Activated gamma-delta T cell treated with Interleukin-2 at 50 U/mL for 16 hours (primary cell): ENCODE measurements at places on chromosomes 2 and 18.

DNA sequence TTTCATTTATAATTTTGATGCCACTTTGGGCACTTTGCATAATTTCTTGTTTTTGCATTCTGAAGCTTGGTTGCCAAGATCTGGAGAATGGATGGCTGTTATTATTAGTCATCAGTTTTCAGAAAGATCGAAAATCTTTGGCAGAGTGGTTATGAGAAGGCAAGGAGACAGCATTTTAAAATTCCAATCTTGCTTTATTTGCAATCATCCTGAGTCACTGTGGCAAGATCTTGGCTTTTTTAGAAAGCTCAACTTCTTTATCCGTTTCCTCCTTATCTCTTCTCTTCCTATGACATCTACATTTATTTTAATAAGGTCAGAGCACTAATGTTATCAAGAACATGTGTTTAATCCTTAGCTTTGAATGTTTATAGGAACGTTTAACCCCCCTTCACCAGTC, 31.1 kb upstream of the EIF2AK3 start:
- no peak for DNase-seq

DNA sequence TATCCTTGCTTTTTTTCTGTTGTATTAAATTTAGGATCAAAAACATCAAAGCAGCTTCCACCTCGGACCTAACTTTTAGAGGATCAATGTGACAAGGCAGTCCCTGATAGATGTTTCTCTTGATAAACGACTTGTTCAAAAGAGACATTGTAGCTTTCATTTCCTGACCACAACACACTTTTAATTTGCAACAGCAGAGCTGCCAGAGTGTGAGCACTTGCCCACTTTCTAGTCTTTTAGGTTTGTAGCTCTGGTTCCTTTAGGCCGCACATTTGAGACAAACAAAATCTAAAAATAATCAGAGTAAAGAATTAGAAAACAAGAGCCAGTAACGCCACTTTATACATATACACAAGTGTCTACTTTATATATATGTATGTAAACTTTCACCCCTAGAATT, 3.1 kb downstream of the FIGN start:
- DNase-seq: no peak

GRCh38 chr2:133787207-133787606, 218.9 kb upstream of the NCKAP5 start:
- DNase-seq: no peak

DNA sequence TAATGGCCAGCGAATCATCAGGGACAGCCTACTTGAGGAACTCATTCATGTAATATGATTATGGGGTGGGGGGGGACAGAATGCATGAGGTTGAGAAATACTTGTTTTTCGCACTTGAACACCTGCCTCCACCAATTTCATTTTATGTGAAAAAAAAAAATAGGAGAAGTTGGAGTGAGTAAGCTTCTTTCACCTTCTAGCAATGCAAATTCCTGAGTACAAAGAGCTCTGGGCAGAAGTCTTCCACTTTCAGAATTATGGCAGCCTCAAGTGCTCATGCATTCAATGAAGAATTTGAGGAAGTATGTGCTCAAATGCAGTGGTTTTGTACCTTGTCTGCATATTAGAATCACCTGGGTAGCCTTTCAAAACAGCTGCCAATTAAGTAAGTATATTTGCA, 40.1 kb upstream of the GPD2 start:
- DNase-seq: no peak

DNA sequence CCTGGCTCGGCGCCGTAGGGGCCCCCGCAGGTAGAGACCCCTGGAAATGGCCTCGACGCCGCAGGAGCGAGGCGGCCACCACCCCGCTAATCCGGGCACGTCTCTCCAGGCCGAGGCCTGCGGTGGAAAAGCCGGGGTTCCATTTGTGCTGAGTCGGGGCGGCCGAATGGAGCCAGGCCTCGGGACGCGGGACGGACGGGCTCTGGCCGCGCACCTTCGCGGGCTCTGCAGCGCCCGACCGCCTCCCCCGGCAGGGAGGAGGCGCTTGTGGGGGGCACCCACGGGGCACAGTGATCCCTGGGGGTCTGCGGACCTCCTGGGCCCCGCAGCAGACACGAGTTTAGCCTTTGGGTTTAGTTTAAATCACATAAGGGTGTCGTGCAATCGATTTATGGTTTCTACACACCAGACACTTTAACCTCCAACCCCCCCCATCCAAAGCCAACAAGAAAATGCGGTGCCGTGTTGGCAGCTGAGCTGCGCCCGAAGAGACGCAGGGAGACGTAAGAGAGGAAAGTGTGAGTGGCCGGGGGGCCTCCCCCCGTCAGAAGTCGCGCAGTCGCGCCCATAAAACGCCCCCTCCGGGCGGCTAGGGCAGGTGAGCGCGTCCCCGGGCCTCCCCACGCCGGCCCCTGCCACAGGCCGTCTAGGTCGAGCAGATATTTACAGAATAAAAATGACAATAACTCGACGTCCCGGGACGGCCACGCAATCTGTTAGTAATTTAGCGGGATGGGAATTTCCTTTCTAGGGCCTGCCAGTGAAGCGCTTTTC, 1.0 kb upstream of the NFATC1 start:
- DNase-seq: peak; percentile 34

DNA sequence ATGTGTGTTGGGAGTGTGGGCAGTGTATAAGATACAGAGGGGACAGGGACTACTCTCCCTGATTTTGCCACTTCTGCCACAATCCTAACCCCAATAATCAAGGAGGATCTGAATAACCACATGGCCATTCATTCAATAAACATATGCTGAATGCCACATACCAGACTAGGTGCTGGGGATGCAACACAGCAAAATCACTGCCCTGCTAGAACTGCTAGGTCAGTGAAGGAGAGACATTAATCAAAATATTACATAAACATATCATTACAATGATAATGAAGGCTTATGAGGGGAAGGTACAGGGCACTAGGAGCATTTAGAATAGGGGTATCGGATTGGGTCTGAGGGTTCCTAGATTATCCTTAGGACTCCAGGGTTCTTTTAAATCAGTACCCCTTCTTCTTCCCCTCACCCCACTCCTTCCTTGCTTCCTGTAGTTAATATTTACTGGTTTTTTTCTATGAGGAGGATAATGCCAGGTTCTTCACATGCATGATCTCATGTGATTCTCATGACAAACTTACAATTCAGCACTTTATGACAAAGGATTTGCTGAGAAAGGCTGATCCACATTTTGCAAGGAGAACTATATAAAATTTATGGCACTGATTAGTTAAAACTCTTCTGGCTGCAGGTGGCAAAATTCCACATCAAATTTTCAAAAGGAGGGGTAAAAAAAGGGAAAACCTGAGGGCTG, 56.4 kb upstream of the PCBP1 start:
- no peak for DNase-seq

DNA sequence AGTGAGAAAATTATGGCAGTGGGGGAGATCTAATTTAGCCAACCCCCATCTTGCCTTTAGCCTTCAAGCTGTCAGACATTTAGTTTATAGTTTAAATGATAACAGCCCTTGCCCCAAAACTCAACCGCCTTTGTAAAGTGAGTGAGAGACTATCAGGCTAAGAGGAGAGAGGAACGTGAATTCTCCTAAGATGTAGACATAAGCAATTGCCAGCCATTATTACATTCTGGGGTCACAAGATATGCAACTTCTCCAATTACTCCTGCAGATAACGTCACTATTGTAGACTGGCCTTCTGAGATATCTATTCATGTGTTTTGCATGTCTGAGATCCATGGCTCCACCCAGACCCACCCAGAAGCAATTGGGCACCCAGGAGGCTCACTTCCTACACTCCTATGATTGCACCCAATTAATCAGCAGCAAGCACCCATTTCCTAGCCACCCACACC, 307.3 kb downstream of the NBAS start:
- DNase-seq: no peak

DNA sequence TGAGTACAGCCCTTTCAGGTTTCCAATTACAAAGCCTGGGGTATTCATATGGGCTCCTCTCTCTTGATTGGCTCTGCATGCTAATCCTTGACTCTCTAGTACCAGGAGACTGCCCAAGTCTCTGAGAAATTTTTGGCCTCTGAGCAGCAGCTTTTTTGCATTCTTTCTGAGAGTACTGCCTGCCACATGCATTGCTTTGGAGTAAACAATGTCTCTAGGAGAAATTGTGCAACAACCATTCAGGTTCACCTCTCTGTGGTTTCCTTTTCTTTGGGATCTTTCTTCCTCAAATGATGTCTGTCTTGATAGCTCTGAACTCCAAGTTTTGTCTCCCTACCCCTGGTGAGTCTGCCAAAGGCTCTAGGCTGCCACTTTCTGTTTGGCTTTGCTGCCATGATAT, 115.8 kb upstream of the SETBP1 start:
- DNase-seq: no peak

DNA sequence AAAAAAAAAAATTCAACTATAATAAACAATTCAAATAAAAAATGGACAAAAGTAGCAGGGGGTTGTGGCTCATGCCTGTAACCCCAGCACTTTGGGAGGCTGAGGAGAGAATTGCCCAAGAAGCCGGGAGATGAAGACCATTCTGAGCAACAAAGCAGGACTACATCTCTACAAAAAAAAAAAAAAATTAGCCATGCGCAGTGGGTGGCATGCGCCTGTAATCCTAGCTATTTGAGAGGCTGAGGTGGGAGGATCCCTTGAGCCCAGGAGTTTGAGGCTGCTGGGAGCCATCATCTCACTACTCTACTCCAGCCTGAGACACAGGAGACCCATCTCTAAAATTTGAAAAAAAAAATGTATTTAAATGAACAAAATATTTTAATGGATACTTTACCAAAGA, 4.4 kb upstream of the CACNB4 start:
- no peak for DNase-seq

DNA sequence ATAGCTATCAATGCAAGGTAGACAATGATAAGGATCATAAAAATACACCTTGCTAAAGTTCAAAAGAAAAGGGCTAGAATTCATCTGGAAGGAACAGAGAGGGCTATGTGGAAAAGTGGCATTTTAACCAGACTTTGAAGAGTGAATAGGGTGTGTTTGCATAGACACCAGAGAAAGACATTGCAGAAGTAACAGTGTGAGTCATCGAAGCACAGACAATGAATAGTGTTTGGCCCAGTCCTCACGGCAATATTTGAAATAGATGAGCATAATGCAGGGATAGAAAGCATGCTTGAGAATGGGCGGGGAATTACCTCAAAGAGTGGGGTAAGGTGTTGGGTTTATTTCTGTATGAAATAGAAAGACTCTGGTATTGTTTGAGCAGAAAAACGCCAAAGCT, 24.2 kb downstream of the MYT1L start:
- no peak for DNase-seq

DNA sequence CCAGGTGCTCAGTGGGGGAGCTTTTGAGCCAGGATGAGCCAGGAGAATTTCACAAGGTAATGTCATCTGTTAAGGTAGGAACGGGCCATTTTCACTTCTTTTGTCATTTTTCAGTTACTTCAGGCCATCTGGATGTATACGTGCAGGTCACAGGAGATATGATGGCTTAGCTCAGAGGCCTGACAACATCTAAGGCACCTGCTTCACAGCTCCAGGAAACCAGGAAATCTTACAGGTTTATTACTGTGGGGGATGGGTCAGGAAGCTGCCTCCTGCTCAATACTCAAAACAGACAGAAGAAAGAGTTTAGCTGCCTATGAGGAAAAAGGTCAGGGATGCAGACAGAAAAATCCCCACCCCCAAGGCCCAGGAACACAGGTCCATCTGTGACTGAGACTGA, 364.3 kb upstream of the LRP1B start:
- no peak for DNase-seq

DNA sequence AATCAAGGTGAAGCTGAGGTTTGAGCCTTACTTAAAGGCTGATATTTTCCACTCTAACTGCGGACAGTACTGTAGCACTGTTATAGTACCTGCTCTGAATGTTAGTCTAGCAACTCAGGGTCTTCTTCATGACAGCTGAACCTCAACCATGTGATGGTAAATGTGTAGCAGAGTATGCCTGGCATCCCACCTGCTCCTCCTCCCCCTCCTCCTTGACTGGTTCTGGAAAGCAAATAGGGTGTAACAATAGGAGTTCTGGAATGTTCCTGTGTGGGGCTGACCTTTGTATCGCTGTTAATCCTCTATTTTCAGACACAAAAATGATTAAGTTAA, 447 bp upstream of the CCL20 start:
- DNase-seq: no peak

DNA sequence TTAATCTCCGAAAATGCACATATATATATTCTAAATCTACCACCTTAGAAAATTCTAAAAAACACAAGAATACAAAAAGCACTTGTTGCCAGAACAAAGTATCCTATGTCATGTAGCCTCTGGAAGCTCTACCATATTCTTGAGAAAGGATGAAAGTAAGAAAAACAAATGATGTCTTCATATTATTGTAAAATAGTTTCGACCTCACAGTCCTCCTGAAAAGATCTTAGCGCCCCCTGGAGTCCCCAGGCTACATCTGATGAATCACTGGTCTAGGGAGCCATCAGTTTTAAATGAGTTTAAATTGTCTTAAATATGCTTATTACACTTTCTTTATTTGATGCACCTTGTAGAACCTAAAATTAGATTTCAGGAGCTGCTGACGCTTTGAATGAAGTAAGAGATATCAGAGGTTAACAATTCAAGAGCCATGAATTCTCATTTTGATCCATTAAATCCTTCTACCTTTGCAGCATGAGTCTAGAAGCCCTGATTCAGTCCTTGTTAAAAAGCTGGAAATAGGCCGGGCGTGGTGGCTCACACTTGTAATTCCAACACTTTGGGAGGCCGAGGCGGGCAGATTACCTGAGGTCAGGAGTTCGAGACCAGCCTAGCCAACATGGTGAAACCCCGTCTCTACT, 138.8 kb downstream of the MCFD2 start:
- peak; percentile 46 for DNase-seq

GRCh38 chr18:46099463-46099862, 1.4 kb upstream of the ATP5F1A start:
- DNase-seq: no peak

DNA sequence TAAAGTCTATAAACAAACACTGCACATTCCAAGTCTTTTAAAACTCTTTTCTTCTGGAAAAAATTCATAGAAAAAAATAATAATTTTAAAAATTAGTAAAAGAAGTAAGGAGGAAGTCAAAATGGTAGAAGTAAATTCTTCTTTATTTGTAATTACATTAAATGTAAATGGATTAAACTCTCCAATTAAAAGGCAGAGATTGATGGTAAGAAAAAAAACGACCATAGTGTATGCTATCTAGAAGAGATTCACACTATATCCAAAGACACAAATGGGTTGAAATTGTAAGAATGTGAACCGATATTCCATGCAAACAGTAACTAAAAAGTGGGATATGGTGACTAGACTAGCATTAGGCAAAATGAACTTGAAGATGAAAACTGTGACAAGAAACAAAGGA, 1196.1 kb upstream of the CDH2 start:
- no peak for DNase-seq

- peak; percentile 14 for DNase-seq
Observed at GRCh38 chr2:69770193-69770702, 28.3 kb downstream of the ANXA4 start.

- DNase-seq: no peak
Observed at GRCh38 chr2:54629914-54630857, 93.3 kb upstream of the EML6 start.

- DNase-seq: no peak
Observed at GRCh38 chr2:106932644-106933043, 46.7 kb upstream of the ST6GAL2 start.

- DNase-seq: no peak
Observed at GRCh38 chr18:75276818-75277609, 66.4 kb downstream of the TSHZ1 start.

GRCh38 chr18:62566199-62566598, 43.4 kb downstream of the ZCCHC2 start:
- DNase-seq: peak; percentile 17
